ENCODE measurements at places on chromosomes 6 and 20. TPM values are rescaled to one million over a fixed set of nuclear protein-coding genes. Genes with fewer than 3 reads are reported as not detected.

- DNase-seq, result no peak
These were observed 7.9 kb upstream of the ITPR3 start for GRCh38 chr6:33613146-33613794.

DNA sequence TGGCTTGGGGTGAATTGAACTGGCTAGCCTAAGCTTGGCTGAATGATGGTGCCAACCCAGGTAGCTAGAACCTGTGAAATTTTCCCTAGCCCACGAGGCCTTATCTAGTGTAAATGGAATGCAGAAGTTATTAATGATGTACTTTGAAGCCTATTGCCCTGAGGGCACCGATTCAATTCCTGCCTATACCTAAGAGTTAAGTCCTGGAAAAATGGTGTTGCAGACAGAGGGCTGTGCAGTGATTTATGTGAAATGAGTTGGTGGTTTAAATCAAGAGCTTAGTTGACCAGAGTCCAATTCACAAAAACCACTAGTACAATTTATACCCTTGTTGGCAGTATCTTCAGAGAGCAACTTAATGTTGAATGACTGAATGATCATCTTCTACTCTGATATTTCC lies 373.8 kb upstream of the JAG1 start:
- DNase-seq, result no peak

Gene MAP3K5
- total RNA-seq, result 39.9 TPM

Gene FAM209A
- not detected for total RNA-seq

All from Right ventricle myocardium superior (tissue), 1 donor.